Activated B cell treated with CpG ODN at 0.5 μM for 24 hours (primary cell): ENCODE measurements at places on chromosomes 7 and 10.

DNA sequence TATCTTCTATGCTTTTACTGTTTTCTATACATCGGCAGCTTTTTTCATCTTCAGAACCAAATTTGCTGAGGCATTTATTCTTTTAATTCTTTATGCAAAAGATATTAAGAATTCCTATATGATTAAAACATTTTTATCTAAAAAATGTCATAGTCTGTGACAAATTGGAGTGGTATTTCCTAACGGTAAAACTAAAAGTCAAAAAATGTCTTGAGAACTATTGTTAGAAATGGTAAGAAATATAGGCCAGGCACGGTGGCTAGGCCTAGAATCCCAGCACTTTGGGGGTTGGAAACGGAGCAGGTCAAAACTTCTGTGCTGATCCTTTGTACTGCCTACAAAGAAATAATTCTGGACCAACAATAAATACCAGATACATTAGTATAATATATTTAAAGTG is 57.7 kb upstream of the PRR15 start:
- peaks cover 5% of the 10 kb centered on the region for H3K4me1 ChIP-seq
- H3K27ac ChIP-seq = no peak overlapping the region
- DNase-seq = no peak
- no peak overlapping the region for H3K4me3 ChIP-seq
- no peaks in the 10 kb centered on the region for H3K36me3 ChIP-seq

DNA sequence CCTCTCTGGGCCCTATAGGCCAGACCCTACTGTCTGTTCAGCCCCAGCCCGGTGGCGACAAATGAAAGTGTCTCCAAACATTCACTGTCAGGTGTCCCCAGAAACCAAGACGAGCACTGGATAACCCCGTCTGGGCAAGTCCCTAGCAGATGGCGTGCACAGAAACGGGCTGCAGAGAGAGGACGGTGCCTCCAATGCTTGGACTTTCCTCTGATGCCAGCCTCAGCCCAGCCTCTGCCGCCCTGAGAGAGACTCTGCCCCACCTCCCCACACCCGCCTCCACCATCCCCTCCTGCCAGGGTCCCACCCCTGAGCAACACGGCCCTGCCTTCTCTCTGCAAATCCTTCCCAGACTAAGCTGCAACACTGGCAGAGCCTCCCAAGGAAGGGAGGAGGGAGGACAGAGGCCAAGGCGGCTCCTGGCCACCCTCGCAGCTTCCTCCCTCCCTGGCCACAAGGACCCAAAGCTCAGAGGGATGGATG is 7.4 kb upstream of the LFNG start:
- no peak for DNase-seq
- H3K4me3 ChIP-seq = peak overlapping the region; percentile 77
- H3K27me3 ChIP-seq = no peaks in the 10 kb centered on the region

DNA sequence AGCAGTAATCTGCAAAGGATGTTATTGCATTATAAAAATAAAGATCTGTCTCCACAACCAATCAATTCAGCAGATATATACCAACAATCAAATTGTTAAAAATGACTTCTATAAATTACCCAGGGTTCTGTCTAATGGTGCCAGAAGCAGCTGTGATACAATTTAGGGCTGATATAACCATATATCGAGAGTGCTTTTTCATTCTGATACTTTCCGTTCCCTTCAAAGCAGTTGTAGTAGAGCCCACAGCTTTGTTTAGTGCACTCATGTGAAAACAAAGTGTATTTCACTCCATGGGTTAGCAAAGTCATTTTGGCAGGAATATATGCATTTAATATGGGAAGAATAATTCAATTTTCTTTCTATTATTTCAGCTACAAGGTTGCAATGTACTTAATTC is 83.1 kb upstream of the CHCHD3 start:
- H3K4me3 ChIP-seq = no peak overlapping the region
- no peaks in the 10 kb centered on the region for H3K36me3 ChIP-seq
- H3K4me1 ChIP-seq = no peaks in the 10 kb centered on the region
- DNase-seq = no peak
- peaks cover 22% of the 10 kb centered on the region for H3K27me3 ChIP-seq

GRCh38 chr7:25544254-25544653 is 316.0 kb upstream of the NPVF start:
- no peaks in the 10 kb centered on the region for H3K4me1 ChIP-seq
- no peak overlapping the region for H3K27ac ChIP-seq
- no peak overlapping the region for H3K4me3 ChIP-seq
- no peaks in the 10 kb centered on the region for H3K36me3 ChIP-seq

- no peaks in the 10 kb centered on the region for H3K27me3 ChIP-seq
- no peaks in the 10 kb centered on the region for H3K36me3 ChIP-seq
- no peak for DNase-seq
Measured at GRCh38 chr10:28892818-28893547, 215.7 kb downstream of the BAMBI start.

GRCh38 chr7:68246189-68246633 is 1249.6 kb downstream of the TYW1 start:
- no peak overlapping the region for H3K27ac ChIP-seq
- no peak for DNase-seq
- H3K27me3 ChIP-seq = no peaks in the 10 kb centered on the region
- H3K4me3 ChIP-seq = no peak overlapping the region
- no peaks in the 10 kb centered on the region for H3K4me1 ChIP-seq

GRCh38 chr7:98123365-98123696 is 16.7 kb downstream of the LMTK2 start:
- H3K36me3 ChIP-seq = peaks cover 3% of the 10 kb centered on the region
- no peak for DNase-seq
- H3K4me3 ChIP-seq = no peak overlapping the region

DNA sequence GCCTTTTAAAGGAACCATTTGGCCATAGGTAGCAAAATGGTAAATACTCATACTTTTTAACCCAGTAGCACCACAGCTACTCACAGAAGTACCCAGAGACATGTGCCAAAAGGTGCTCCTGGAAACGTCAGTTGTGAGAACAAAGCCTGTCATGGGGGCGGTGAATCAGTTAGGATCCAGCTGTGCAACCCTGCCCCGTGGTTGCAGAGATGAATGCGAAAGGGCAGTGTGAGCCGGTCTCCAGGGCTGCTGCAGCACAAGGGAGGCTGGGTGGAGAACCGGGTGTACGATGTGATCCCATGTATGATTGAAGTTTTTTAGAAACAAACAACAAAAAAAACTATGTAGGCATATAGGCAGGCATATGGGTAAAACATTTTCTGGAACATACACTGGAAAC is 1.3 kb upstream of the LRRC18 start:
- no peaks in the 10 kb centered on the region for H3K4me1 ChIP-seq
- H3K36me3 ChIP-seq = peaks cover 87% of the 10 kb centered on the region
- no peaks in the 10 kb centered on the region for H3K27me3 ChIP-seq
- no peak for DNase-seq
- H3K4me3 ChIP-seq = no peak overlapping the region
